SK-N-DZ (cell line): ENCODE measurements at places on chromosomes 6 and 20.
A peak's percentile ranks its signal among the peaks of the same experiment; 100 is the strongest.

- DNase-seq, result peak; percentile 64
Measured at GRCh38 chr20:53611449-53611894, 17.8 kb upstream of the ZNF217 start.

DNA sequence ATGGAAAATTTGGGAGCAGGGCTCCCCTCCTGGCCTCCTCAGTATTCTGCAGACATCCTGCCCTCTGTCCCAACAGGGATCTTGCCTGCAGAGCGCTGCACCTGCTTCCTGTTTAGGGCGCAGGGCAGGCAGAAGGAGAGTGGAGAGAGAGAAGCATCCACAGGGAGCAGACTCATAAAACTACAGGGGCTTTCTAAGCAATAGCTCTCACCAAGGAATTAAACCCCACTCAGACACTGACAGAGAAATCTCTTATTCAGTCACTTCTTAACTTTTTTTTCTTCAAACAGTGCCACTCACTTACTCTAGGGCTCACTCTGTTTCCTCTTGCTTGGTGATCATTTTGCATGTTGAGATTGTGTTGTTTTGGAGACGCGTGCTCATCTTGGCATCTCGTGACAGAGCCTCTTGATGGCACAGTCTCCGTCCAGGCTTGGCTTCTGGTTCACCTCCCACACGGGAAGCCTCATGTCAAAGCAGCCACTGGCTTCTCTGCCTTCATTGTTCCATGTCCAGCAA is 153.1 kb upstream of the INSM1 start:
- no peak for DNase-seq

- DNase-seq, result no peak
Measured at GRCh38 chr6:24574809-24575208, 71.2 kb downstream of the KIAA0319 start.

GRCh38 chr6:72422171-72422570 is 199.7 kb upstream of the KCNQ5 start:
- no peak for DNase-seq

DNA sequence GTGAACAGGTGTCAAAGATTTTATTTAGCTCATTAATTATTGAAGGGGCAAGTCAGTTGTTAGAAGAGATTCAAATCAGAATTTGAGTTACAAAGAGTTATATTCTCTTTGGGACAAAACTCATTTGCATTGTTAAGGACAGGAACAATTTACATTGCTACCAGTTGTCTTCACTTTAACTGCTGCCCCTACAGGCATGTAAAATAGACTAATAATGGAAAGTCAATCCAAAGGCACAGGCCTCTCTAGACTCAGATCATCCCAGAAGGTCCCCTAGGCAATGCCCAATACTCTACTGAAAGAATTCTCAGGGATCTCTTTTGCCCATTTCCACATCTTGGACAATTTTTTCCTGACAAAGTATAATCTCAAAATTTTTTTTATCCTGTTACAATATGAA is 95.7 kb downstream of the SCP2D1 start:
- no peak for DNase-seq

GRCh38 chr20:12821249-12821648 is 187.5 kb upstream of the SPTLC3 start:
- no peak for DNase-seq

DNA sequence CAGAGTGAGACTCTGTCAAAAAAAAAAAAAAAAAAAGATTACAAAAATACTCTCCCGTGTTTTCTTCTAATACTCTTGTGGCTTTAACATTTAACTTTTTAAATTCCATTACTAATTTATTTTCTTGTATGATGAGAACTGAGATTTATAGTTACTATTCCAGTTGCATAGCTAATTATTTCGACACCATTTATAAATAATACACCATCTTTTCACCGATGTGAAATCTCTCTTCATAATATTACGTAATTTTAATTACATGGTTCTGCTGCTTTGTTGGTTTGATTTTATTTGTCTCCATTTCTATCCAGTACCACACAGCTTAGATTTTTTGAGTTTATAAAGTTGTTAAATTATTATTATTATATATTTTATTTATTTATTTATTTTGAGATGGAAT is 42.0 kb upstream of the TMEM217 start:
- no peak for DNase-seq

- no peak for DNase-seq
Measured at GRCh38 chr6:3697609-3698008, 53.9 kb downstream of the PXDC1 start.

- DNase-seq, result no peak
Measured at GRCh38 chr6:40556023-40556422, 31.1 kb downstream of the LRFN2 start.

DNA sequence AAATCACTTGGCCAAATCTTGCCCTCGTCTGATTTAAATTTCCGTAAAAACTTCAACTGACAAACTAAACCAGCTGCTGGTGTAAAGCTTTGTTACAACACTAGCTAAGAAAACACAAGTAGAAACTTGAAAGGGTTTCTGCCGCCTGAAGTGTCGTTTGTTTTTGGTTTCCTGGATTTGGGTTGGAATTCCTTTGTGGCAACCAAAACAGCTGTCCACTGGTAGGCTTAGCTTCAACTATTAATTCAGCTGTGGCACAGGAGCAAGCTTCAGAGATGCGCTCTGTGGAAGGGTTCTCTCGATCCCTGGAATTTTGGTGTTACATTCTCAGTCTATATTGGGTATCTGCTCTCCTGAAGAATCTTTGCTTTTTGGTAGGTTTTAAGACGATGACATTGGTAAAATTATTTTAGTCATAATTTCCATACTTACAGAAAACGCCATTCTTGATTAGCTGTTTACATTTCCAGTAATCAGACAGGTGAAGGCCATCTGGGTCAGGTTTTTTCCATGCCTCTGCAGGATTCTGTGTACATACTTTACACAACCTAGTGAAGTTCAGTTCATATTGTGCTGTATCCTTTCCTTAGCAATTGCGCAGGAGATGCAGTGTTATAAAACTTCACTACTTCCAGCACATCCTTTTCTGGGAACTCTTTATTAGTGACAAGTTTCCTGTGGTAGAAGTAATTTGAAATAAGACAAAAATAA is 29.9 kb upstream of the SAMD3 start:
- no peak for DNase-seq

- no peak for DNase-seq
Measured at GRCh38 chr6:72724545-72724944, 102.7 kb downstream of the KCNQ5 start.

GRCh38 chr20:58140787-58141425 is 87.5 kb downstream of the ANKRD60 start:
- no peak for DNase-seq

- no peak for DNase-seq
Measured at GRCh38 chr6:20169786-20170185, 42.5 kb downstream of the MBOAT1 start.

DNA sequence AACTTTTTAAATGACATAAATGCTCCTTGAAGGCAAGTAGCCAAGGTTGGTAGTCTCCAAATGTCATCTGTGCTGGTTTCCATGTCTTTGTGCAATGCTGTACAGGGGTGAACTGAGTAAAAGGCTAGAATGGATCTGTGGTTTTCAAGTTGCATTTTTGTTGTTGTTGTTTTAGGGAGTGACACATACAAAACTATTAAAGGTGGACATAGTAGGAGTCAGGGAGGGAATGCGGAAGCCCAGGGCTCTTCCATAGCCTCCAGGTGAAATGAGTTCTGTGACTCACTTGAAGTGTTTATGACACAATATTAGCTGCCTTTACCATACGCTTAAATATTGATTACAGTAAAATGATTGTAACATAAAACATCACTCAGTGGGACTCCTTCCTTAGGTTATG is 22.5 kb upstream of the QKI start:
- DNase-seq, result no peak

DNA sequence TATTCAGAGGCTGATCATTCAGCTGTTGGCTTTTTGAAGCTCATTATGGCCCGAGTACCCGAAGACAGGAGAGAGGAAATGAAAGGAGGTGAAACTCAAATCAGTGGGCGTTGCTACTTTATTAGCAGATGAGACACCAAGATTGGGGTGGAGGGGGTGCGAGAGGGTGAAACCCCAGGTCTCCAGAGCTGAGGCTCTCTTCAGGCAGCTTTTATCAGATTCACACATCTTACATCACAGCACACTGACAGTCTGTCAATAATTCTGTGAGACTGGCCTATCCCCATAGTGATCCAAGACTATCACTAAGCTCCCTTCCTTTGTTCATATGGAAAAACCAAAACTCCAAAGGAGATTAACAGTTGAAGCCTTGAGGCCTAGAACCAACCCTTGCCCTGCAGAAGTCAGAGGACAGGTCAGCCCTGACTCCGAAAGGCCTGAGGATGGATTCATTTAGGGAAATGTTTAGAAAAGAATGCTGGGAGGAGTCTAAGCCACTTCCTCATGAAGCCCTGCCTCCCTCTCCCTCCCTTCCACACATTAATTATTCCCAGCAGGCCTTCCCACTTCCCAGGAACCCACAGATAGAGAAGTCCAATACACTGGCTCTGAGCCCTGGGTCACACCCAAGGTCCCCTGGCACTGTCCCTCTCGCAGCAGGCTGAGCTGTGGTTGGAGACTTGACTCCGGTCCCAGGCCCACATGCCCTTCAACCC is 23.2 kb downstream of the TRERF1 start:
- no peak for DNase-seq

GRCh38 chr6:53320964-53321363 is 27.8 kb downstream of the ELOVL5 start:
- DNase-seq, result no peak

- DNase-seq, result no peak
Measured at GRCh38 chr6:74912234-74912633, 293.6 kb downstream of the COL12A1 start.

- no peak for DNase-seq
Measured at GRCh38 chr6:162078126-162078525, 649.4 kb downstream of the PRKN start.

DNA sequence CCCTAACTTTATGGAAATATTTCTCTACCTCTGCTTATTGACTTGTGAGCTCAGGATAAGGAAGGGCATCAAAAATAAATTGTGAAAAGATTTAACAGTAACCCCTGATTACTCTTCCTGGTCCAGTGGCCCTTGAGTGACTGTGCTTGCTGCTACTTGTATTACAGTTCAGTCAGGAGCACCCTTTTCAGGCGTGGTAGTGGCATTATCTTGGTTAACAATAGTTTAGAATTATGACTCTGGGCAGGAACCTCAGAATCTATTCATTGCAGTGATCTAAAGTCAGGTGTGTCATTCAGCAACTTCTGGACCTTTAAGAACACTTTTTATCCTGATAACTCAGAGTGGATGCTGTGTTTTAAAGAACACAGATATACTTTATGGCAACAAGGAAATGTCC is 43.4 kb downstream of the FAM135A start:
- no peak for DNase-seq

GRCh38 chr20:57957411-57958049 is 247.7 kb upstream of the PMEPA1 start:
- no peak for DNase-seq

GRCh38 chr20:39960522-39961428 is 728.3 kb downstream of the MAFB start:
- DNase-seq, result peak; percentile 53

DNA sequence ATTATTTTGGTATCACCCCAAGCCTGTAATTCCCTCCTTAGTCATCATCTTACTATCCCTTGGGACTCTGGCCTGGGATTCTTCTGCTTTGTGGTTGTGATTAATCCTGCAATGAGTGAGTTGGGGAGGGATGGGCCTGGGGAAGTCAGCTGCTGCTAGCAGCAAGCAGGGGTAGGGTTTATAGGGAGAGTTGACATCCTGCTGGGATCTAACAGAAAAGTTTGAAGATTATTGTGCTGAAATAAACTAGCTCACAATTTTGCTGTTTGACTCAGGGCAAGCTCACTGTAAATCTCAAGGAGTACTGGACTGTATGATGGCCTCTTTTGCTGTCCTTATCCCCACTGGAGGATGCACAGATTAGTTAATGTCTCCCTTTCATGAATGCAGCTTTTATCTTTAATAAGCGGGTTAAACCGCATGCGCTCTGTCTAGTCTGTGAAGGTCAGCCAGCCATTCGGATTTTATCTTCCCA is 83.4 kb downstream of the JARID2 start:
- DNase-seq, result peak; percentile 21

DNA sequence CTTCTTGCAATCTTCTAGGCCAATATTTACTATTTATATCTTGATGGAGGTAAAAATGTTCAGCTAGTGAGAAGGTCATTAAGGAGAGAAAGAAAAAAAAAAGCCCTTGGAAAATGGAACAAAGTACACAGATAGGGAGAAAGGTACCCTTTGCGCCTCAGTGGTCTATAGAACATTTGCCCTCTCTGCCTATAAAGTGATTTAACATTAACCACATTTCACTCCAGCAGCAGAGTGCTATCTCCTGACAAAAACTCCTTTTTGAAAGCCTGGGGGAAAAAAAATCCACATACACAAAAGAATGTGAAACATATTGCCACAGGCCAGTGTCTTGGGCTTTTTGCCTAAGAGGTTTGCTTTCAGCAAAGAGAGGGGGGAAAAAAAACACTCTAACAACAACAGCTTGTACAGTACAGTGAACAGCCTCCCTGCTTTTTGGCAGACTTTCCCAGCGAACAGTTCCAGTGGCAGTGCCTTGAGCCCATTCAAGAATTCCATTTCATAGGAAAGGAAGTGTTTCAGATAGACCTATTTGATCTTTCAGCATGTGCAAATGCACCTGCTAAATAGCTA is 695 bp downstream of the ARHGAP18 start:
- DNase-seq, result no peak

GRCh38 chr20:42461965-42462593 is 727.6 kb downstream of the PTPRT start:
- DNase-seq, result no peak

- DNase-seq, result no peak
Measured at GRCh38 chr6:168000198-168001028, 2.9 kb downstream of the KIF25 start.

GRCh38 chr20:3223651-3223993 is 14.3 kb downstream of the ITPA start:
- DNase-seq, result no peak

DNA sequence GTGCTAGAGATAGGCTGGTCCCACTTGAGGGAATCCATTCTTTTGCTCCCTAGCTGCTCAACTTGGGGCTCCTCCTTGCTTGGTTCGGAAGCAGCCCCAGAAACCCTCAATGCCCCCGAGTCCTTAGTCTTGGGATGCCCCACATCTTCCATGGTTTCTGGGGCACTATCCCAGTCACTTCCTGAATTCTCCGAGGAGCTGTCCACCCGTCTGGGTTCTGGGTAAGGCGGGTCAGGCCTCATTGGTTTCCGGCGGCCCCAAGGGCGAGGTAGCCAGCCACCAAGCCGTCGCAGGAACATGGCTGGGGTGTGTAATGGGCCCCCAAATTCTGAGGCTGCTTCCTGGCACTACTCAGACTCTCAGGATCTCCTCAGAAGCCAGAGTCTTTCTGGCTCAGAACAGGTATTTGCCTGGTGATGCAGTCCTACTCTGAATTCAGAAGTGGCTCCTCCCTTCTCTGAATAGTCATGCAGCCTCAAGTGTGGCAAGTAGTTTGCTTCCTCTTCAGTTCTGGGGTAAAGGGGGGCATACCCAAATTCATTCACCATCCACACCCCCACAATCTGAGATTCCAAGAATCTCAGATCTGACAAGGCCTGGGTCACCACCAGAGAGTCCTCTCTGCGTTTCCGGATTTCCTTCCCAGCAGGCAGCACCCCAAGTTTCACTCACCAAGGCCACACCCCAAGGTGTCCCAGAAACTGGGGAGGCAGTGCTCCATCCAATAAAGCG is 763 bp downstream of the C6orf47 start:
- DNase-seq, result no peak
